ENCODE measurements at places on chromosomes 1 and 21.
A peak's percentile ranks its signal among the peaks of the same experiment; 100 is the strongest.

- DNase-seq, result peak; percentile 45
Measured at GRCh38 chr1:91018006-91018405, 3.8 kb downstream of the ZNF644 start.

DNA sequence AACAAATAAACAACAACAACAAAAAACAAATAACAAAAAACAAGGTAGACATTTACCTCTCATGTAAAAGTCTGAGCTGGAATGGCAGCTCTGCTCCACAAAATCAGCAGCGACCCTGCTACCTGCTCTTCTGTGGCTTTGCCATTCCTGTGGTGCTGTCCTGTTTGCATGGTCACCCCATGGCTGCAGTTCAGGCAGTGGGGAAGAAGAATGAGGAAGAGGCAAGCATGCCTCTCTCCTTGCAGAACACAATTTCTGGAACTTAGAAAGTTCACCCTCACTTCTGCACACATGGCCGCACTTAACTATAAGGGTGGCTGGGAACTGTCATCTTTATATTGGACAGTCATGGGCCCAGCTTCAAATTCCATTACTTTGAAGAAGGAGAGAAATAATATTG is 84.8 kb upstream of the GNG12 start:
- no peak for DNase-seq

GRCh38 chr1:163372576-163372975 is 50.8 kb downstream of the NUF2 start:
- no peak for DNase-seq

GRCh38 chr1:209629621-209630382 is 22.4 kb downstream of the LAMB3 start:
- no peak for DNase-seq

- no peak for DNase-seq
Measured at GRCh38 chr1:187839873-187840272, 1011.1 kb downstream of the PLA2G4A start.

- peak; percentile 13 for DNase-seq
Measured at GRCh38 chr1:101394041-101394440, 157.2 kb downstream of the S1PR1 start.

GRCh38 chr1:81113688-81114087 is 687.0 kb upstream of the ADGRL2 start:
- DNase-seq, result peak; percentile 24

- peak; percentile 42 for DNase-seq
Measured at GRCh38 chr1:224615861-224616755, at the start of gene CNIH3. Gene CNIH3 (plus strand): TSS chr1:224616317. CDS start chr1:224617175, 858 bp downstream.

- no peak for DNase-seq
Measured at GRCh38 chr1:24945354-24946326, 15.6 kb upstream of the RUNX3 start.

GRCh38 chr21:35603494-35603893 is 456.8 kb downstream of the SETD4 start:
- no peak for DNase-seq

DNA sequence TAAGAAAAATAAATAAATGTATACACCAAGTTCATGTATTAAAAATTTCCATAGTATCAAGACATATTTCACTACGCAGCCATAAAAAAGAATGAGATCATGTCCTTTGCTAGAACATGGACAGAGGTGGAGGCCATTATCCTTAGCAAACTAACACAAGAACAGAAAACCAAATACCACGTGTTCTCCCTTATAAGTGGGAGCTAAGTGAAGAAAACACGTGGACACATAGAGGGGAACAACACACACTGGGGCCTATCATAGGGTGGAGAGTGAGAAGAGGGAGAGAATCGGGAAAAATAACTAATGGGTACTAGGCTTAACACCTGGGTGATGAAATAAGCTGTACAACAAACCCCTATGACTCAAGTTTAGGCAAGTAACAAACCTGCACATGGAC is 552.4 kb upstream of the PBX1 start:
- DNase-seq, result no peak

DNA sequence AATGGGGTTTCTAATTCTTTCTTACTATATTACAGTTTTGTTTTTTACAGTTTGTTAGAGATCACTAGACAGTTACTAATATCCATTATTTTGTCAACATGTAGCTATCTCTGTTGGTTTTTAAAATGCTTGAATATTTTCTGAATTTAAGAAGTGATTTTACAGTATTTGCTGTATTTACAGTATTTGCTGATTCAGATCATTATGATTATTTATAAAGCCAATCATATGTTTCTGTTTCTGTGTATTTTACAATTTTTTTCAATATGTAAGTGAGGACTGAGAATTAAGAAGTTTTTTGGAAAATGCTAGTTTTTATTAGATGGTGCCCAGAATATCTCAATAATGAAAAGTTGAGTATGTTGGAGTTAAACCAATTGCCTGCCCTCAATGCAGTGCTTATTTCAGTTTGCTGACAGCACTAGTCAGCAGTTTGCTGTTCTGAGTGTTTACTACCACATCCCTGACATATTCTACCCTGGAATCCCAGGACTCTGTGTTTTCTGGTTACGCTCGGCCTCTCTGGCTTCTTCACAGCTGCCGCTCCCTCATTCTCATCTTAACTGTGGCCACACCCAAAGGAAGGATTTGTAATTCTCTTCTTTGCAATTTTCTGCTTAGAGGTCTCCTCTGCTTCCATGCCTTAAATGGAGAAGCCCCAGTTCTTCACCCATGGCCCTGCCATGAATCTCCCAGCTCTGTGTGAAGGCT is 68.0 kb upstream of the BACH1 start:
- DNase-seq, result no peak

GRCh38 chr1:2299131-2299627 is 71.1 kb downstream of the SKI start:
- no peak for DNase-seq

Data from cardiac fibroblast (primary cell).